GM13976 (cell line): ENCODE measurements at places on chromosomes 6 and 20.

- no peak for DNase-seq
Measured at GRCh38 chr20:38497246-38497935, 24.7 kb downstream of the RALGAPB start.

- peak; percentile 16 for DNase-seq
Measured at GRCh38 chr6:70651326-70651905, 16.3 kb upstream of the SMAP1 start.

GRCh38 chr6:19691465-19692167 is 145.6 kb upstream of the ID4 start:
- DNase-seq, result no peak

DNA sequence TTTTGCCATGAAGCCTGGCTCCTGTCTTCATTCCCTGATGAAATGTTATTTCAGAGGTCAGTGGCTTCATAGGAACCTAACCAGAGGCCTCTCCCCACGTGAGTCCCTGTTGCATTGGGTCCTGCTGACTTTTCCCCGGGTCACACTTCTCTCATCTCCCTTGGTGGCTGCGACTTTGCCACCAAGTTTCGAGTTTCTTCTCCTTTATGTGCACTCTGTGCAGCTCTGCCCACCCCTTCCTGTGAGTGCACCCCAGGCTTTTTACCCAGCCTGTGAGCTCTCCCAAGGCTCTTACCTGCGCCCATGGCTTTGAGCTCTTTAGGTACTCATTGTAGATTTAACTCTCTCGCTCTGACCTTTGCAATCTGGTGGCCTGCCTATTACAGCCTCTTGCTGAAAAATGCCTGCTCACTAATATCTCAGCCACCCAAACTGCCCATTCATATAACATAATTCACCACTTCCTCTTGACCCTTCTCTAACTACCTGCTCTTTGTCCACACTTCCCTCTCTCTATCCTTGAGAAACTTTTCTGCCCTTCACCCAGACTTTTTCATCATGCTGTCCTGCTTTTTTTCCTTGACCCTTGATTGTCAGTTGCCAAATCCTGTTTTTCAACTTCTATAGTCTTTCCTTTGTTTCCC is 105.9 kb downstream of the SASH1 start:
- DNase-seq, result no peak

- no peak for DNase-seq
Measured at GRCh38 chr6:147441751-147442150, 66.7 kb upstream of the SAMD5 start.

DNA sequence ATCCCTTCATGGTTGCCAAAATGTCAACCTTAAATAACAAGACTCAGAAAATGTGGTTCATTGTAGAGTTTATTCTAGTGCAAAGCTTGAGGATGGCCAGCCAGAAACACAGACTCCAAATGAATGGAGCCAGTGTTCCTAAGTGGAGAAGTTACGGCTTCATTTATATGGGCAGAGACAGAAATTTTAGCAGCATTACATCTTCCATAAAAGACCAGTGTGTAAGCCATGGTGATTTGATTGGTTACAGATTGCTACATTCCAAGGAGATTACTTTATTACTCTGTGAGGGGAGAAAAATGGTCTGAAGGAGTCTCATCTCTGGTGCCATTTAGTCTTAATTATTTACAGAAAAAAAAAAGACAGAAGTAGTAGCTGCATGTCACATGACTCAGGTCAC is 97.8 kb downstream of the OTOR start:
- no peak for DNase-seq

DNA sequence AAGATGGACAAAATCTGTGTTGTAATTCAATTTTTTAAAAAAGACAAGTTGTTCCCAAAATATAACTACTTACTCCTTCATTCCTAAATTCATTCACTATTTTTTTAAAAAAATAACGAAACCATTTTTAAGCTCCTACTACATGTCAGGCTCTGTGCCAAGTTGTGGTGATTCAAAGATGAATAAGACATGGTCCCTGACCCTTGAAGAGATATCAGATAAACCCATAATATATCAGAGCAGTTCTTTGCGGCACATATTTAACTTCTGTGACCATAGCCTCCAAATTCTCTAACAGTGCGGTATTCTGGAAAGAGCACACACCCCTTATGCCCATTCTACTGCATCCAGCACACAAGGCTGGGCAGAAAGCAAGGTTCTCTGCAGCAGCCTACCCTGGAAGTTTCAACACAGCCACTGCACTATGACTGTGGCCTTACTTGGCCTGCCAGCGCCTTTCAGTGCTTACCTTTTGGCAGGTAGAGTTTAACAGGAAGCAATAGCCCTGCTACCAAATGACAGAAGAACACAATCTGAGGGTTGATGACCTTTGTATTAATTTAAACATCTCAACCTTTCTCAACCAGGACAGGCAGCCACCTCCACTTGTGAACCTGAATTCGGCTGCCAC is 406.5 kb downstream of the BTBD9 start:
- DNase-seq, result no peak

DNA sequence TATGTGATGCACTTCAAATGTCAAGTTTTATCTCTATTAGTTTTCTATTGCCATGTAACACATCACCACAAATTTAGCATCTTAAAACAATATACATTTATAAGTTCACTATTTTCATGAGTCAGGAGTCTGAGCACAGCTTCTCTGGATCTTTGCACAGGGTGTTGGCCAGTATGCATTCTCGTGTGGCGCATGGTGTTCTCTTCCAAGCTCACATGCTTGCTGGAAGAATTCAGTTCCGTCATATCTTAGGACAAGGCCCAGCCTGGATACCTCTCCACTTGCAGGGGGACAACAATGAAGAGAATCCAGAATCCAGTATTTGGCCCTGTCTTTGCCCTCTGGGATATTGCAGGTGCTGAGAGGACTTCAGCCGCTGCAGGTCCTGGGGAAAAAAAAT is 51.0 kb upstream of the ECI2 start:
- DNase-seq, result no peak

DNA sequence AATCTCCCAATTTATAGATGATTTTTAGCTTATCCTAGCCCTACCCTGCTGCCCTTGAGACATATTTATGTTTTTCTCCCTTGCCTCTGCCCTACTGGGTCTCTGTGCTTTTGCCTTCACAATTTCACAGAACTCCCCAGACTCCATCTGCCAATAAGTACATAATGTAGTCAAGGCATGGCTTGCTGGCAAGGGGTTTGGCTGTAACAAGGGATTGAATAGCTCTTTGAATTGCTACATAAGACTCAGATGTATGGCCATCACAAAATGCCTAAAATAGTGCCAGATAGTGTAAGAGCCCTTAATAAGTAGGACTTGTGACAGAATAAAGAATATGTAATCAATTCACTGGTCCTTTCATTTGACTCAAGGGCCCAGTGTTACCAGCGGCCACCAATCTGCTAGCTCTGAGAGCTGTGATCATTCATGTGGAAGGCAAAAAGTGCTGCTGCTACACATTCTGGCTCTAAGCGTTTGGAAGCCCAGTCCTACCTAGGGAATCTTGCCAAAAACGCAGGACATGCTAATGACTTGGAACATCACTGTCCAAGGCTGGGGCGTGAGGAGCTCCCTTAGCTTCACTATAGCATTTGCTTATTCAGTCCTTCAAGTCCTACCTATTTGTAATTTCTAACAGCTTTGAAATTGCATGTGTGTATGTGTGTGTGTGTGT is 20.5 kb downstream of the CLVS2 start:
- DNase-seq, result no peak

DNA sequence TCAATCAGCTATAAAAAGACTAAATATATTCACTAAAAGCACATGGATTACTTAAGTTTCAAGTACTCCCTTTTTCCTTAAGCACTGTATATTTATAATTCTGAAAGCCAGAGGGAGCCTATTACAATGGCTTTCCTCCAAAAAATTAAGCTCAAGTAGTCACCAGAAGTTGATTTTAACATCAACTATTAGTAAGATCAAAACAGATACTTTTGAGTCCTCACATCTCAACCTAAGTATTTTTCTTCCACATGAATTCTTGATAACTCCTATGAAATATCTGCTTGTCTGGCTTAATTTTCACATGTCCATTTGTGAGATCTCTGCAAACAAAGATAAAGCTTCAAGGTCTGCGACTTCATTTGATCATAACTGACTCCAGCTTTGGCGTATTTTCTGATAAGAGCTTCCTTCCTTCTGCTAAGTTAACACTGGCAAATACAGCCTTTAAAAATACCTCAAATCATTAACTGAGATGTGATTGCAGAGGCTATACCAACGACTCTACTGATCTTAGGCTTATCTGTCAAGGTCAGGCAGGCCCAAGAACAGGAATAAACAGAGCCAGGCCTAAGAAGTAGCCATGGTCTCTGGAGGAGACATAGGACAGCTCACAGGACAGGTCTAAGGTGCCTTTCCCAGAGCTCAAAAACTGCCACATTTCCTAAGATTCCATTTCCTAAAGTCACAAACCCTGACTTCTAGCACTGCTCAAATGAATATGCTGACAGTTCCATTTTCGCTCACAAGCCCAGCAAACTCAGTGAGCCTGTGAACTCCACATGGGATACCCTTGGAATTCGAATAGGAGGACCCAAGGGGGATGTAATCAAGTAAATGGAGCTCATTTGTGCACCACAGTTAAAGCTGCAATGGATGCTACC is 10.0 kb downstream of the SNX5 start:
- DNase-seq, result no peak

DNA sequence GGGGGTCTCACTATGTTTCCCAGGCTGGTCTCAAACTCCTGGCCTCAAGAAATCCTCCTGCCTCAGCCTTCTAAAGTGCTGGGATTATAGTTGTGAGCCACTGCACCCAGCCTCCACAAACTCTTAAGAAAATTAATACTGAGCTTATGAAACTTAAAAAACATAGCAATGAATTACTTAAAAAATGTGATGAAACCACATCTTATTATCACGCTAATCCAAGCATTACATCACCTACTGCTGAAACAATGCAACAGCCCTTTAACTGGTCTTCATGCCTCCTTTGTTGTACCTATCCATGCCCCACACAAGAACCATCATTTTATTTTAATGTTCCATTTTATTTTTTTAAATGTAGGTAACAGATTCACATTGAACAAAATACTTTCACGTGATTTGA is 24.9 kb downstream of the SESN1 start:
- no peak for DNase-seq

GRCh38 chr6:137106183-137106582 is 61.4 kb upstream of the IL20RA start:
- DNase-seq, result no peak

- no peak for DNase-seq
Measured at GRCh38 chr20:50615407-50615806, 75.9 kb downstream of the RIPOR3 start.

DNA sequence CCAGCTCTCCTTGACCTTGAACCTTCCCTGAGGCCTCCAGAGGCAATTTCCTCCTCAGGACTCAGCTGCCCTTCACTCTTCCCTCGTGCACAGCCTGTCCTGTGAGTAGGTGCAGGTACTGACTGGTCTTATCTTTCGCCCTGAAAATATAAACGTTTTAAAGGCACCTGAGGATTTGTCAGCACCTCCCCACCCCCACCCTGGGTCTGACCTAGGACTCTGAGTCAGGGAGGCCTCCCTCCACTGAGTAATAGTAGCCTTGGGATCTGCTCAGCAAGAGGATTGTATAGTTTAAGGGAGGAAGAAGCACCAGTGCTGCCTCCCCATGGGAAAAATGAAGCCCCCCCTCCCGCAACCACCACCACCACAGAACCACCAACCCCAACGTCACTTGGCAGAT is 54.6 kb downstream of the PPARD start:
- DNase-seq, result no peak

DNA sequence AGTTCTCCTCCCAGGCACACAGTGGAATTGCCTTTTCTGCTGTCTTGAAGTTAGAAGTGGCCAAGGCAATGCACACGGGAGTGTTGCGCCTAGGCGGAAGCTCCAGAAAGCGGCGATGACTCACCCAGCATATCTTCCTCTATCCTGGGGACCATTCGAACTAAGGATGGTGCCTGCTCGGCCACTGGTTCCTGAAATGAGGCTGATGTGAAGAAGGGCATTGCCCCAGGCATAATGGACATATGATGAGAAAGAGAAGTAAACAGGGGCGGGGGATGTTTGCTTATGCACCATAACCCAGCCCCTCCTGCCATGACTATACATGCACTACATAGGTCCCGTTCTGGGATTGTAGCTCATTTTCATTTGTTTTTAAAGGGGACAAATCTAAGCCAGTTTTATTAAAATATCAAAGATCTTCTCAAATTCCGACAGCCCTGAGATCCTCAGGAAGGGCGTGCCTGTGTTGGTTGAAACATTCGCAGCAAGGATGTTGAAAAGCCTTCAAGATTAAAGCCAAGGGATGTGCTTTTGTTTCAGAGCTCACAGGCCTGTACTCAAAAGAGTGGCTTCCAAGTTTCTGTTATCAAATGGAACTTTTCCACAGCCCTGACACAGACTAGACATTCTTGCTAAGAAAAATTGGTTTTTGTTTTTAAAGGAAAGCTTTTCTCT is 218.5 kb downstream of the LY86 start:
- DNase-seq, result no peak

GRCh38 chr6:33570806-33571636 is 9.1 kb downstream of the BAK1 start:
- peak; percentile 97 for DNase-seq

DNA sequence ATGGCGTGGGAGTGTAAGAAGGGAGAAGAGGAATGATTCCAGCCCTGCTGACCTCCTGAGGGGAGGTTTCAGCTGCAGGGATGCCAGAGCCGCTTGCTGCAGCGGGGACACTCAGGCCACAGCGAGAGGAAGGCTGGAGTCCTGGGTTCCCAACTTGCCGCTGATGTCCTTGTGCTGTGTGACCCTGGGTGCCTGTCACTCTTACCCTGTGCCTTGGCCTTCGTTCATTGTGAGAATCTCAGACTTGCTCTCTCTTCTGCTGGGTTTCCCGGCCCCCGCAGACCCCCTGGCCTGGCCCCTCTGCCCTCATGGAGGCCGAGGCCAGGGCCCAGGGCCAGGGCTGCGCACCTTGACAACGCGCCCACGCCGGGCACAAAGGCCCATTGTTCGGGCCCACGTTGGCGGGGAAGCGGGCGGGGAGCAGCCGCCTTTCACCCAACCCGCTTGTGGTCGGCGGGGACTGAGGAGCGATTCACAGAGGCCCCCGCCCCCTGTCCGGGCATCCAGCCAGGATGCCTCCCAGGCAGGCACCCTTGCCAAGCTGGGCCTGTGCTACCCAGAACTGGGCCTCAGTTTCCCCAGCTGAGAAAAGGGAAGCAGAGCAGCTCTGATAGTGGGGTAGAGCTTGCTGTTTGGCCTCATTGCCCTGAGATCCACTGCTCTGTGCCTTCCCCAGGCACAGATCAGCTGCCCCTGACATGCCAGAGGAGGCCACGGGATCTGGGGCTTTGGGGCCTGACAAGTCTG is 52.4 kb downstream of the CEBPB start:
- DNase-seq, result no peak

GRCh38 chr6:143139239-143139784 is 78.6 kb downstream of the AIG1 start:
- no peak for DNase-seq

GRCh38 chr6:138953451-138953850 is 34.6 kb downstream of the REPS1 start:
- no peak for DNase-seq

GRCh38 chr6:42217519-42218367 is at the start of gene MRPS10:
Gene MRPS10, minus strand, starts transcription at chr6:42217861. Its CDS starts 12 bp downstream, at chr6:42217849.
- DNase-seq, result peak; percentile 93
